ENCODE measurements at places on chromosomes 16 and 17.

DNA sequence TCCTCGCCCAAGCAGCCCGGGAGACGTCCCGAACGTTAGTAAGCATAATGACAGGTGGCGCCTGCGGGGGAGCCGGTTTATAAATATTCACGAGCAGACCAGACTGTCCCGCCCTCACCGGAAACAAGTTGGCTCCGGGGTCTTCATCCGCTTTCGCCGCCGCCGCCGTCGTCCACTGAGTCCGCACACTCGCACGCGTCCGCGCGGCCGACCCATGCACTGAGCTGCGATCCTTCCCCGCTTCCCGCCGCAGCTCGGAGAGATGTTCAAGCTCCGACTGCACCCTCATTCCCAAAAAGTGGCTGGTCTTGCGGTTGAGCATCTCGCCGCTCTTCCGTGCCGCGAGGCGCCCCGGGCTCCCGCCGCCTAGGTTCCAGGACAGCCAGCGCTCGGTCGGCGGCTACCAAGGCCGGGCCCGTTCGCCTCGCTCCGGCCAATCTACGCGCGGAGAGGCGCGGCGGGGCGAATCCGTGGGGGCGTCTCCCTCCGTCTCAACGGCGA lies 385 bp downstream of the CFAP119 start:
- peak; percentile 46 for DNase-seq

DNA sequence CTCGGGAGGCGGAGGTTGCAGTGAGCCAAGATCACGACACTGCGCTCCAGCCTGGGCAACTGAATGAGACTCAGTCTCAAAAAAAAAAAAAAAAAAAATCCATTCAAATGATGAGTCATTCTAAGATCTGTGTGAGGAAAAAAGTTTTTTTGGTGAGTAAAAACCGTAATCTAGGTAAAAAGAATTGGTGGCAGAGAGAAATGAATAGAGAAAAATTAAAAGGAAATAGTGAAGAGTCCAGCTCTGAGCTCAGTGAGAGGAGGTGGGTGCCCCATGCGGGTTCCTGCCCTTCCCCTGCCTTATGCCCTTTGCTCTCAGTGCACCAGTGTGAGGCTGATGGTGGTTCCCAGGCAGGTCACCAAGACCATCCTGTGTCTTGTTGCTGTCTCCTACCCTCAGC lies 20.9 kb downstream of the GAN start:
- DNase-seq: no peak

DNA sequence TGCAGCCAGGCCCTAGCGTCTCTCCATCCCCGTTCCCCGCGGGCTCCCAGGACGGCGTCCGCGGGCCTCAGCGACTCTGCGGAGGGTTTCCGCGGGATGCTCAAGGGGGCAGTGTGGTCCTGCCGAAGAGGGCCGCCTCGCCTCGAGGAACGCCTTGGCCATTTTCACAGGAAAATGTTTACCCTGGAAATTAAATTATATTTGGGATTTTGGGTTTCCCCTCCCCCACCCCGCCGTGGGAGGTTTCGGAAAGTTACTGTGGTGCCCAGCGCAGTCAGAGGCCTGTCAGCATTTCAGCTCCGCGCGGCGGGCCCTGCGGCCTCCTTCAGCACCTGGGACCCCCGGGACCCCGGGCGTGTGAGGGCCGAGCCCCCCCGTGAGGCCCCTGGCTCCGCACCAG lies 94.5 kb downstream of the PCTP start:
- no peak for DNase-seq

DNA sequence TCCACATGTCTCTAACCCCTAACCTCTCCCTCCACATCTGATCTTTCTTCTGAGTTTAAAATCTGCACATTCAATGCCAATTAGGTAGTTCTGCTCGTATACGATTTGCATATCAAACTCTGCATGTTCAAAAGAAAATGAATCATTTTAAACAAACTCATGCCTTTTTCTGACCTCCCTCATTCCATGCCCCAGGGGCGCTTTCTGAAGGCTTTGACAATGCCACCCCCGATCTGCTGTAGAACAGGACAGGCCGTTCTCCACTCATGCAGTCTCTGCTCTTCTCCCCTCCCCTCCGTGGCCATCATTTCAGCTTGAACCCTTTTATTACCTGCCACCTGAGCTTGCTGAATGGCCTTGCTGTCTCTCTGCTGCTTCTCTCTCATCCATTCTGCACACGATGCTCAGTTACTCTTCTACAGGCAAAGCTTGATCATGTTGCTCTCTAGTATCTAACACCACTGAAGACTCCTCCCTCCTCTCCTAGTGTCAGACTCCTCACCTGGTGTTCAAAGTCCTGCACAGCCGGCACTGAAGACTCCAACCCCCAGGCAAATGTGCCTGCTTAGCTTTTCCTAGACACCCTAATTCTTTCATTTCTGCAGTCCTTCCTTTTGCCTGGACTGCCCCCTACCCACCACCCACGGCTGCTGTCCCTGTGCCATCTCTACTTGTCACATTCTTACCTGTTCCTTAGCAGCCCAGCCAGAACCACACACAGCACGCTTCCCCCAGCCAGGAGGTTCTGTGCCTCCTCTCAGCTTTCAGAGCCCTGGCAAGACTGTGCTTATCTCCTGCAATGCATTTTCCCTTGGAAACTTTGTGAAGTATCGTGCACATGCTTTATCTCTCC lies 6.2 kb downstream of the TMEM238L start:
- no peak for DNase-seq

- DNase-seq: no peak
Measured at GRCh38 chr17:35731917-35732805, 722 bp downstream of the RASL10B start.

- DNase-seq: no peak
Measured at GRCh38 chr16:9980981-9981380, 201.2 kb downstream of the GRIN2A start.

- no peak for DNase-seq
Measured at GRCh38 chr16:64823481-64824075, 298.3 kb downstream of the CDH11 start.

- DNase-seq: peak; percentile 61
Measured at GRCh38 chr17:30819971-30820705, 4.4 kb downstream of the CRLF3 start.

- DNase-seq: no peak
Measured at GRCh38 chr17:55683550-55684315, 38.9 kb downstream of the TMEM100 start.

DNA sequence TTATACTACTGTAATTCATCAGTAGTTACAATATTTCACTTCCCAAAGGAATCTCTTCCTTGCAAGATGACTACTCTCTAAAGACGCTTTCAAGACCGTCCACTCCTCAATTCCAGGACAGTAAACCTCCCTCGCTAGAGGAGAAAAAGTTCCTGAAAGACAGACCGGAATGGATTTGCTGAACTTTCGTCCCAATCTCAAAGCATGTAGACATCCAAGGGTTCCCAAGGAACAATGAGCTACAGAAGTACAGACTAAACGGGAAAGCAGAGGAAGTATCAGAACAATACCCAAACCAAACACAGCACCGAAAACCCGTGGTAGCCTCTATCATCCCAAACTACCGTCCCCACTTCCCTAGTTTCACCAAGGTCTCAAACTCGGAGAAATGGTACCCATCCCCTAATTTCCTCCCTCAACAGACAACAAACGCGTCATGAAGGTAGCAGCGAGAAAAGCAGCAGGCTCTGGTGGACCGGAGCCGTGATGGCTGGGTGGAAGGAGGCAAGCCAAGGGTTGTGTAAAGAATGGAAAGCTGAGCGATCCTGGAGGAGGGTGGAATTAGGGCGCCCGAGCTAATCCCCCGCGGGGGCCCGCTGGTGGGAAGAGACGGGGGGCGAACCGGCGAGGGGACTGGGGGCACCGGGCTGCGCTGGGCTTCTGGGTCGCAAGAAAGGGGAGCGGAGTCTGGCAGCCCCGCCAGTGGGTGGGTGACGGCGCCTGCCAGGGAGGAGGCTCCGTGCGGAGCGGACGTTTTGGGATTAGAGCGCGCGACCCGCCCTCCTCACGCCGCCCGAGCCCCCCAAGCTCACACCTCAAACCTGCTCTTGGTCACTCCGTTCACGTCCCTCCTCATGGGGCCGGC lies 647 bp downstream of the FBXL20 start:
- DNase-seq: peak; percentile 57
